ENCODE measurements at places on chromosomes 16 and 17.

DNA sequence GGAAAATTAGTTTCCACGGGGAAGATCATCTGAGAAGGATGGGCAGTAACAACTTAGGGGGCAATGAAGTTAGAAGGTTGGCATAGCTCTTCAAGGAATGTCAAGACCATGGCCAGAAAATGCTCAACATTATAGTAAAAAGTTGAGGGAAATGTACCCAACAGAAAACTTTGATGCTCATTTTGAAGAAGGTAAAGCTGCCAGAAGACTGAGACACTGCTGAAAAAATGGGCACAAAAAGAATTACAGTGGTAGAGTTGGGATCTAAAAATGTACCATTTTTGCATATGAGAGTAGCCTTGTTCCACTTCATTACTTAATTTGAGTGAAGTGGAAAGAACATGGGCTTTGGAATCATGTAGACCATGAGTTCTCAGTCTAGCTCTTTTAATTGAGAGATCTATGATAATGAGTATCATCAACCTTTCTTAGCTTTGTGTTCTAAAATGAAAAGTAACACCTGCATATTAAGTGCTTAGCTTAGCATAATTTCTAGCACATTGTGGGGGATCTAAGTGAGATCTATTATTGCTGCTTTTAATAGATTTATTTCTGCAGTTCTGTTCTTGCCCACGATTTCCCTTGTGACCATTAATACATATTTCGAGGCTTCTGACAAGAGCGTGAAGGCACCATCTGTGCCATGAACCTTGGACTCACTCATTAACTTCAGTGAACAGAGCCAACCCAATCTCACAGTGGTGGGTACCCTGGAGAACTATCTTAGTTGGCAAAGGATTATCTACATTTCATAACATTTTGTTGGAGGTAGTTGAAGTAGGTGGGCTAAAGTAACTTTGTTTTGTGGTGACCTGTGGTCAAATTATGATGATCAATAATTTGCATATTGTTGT is 3.0 kb downstream of the NACA2 start:
- H3K27ac ChIP-seq, result no peak overlapping the region
- H3K36me3 ChIP-seq, result no peaks in the 10 kb centered on the region
- H3K4me1 ChIP-seq, result no peaks in the 10 kb centered on the region
- no peak overlapping the region for H3K4me3 ChIP-seq
- no peak for DNase-seq

GRCh38 chr17:2867441-2868424 is 71.5 kb downstream of the RAP1GAP2 start:
- H3K27ac ChIP-seq, result peak overlapping the region; percentile 41
- H3K4me1 ChIP-seq, result peaks cover 14% of the 10 kb centered on the region
- no peak overlapping the region for H3K4me3 ChIP-seq
- H3K36me3 ChIP-seq, result no peaks in the 10 kb centered on the region
- no peaks in the 10 kb centered on the region for H3K27me3 ChIP-seq

DNA sequence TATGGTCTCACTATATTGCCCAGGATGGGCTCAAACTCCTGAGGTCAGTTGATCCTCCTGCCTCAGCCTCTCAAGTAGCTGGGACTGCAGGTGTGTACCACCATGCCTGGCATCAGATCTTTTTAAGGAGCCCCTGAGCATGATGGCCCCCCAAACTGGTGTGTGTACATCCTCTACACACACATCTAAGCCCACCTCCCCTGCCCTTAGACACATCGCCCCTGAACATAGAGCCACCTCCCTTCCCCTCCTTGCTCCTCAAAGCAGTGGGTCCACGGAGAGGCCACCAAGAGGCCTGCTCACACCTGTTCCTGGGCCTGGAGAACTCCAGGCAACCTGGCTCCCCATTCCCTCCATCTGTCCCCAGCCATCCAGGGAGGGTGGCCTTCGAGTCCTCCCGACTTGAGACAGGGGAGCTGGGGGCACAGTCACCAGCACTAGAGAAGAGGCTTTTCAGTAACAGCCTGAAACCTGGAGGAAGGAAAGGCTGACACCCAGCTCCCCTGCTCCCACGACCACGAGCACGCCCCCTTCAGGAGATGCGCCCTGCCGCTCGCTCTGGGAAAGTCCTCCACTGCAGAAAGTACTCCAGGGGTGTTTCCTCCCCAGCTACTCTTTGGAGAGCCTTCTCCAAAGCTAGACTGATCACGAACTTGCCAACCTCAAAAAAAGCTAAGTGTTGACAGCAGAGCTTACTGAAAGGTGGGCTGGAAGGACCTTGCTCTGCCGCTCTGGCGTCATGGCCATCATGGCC is 12.6 kb upstream of the PRR29 start:
- DNase-seq, result no peak
- no peak overlapping the region for H3K27ac ChIP-seq
- no peak overlapping the region for H3K4me3 ChIP-seq

- H3K4me1 ChIP-seq, result no peaks in the 10 kb centered on the region
- H3K27me3 ChIP-seq, result peaks cover 4% of the 10 kb centered on the region
- H3K36me3 ChIP-seq, result no peaks in the 10 kb centered on the region
- H3K27ac ChIP-seq, result no peak overlapping the region
- DNase-seq, result peak; percentile 87
- no peak overlapping the region for H3K4me3 ChIP-seq
Observed at GRCh38 chr17:7296189-7296861, 1.9 kb upstream of the YBX2 start.

DNA sequence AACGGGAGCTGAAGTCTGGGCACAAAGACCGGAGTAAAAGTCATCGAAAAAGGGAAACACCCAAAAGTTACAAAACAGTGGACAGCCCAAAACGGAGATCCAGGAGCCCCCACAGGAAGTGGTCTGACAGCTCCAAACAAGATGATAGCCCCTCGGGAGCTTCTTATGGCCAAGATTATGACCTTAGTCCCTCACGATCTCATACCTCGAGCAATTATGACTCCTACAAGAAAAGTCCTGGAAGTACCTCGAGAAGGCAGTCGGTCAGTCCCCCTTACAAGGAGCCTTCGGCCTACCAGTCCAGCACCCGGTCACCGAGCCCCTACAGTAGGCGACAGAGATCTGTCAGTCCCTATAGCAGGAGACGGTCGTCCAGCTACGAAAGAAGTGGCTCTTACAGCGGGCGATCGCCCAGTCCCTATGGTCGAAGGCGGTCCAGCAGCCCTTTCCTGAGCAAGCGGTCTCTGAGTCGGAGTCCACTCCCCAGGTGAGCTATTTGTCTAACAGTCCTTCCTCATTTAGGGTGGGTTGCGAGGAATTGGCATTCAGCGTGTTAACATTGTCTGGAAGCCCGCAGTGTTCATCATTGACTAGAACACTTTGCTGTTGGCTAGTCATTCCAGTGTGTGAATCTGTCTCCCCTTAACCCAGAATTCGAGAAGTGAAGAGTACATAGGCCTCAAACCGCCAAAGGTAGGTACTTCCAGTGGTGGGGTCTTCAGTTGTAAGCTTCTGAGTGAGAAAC is 1.5 kb downstream of the CDK12 start:
- peak; percentile 23 for DNase-seq
- H3K4me3 ChIP-seq, result peak overlapping the region; percentile 67
- H3K36me3 ChIP-seq, result no peaks in the 10 kb centered on the region
- H3K27me3 ChIP-seq, result no peaks in the 10 kb centered on the region

- H3K36me3 ChIP-seq, result no peaks in the 10 kb centered on the region
- no peak for DNase-seq
- H3K27ac ChIP-seq, result no peak overlapping the region
- peaks cover 4% of the 10 kb centered on the region for H3K27me3 ChIP-seq
- H3K4me3 ChIP-seq, result no peak overlapping the region
Observed at GRCh38 chr17:7647018-7647417, 3.7 kb upstream of the ATP1B2 start.

GRCh38 chr16:15538507-15538906 is 104.1 kb downstream of the BMERB1 start:
- no peak overlapping the region for H3K27ac ChIP-seq
- H3K4me1 ChIP-seq, result no peaks in the 10 kb centered on the region
- no peaks in the 10 kb centered on the region for H3K36me3 ChIP-seq
- no peak for DNase-seq
- no peaks in the 10 kb centered on the region for H3K27me3 ChIP-seq

DNA sequence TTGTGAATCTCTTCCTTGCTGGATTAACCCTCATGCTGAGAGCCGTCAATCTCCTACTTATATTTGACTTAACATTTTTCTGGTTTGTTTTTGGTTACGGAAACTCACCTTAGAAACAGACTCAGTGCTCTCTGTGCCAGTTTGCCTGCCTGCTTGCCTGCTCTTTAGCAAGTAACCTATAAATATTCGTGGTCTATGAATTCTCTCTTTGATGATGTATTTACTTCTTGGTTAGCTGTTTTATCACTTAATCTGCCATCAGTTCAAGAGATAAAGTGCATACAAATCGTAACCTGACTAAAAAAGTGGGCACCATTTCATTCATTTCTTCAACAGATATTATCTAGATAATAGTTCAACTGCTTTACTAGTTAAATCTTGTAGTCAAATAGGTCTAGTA is 26.7 kb downstream of the CYB5B start:
- no peak overlapping the region for H3K4me3 ChIP-seq
- H3K27ac ChIP-seq, result no peak overlapping the region
- DNase-seq, result no peak
- peaks cover 2% of the 10 kb centered on the region for H3K36me3 ChIP-seq
- H3K27me3 ChIP-seq, result no peaks in the 10 kb centered on the region

DNA sequence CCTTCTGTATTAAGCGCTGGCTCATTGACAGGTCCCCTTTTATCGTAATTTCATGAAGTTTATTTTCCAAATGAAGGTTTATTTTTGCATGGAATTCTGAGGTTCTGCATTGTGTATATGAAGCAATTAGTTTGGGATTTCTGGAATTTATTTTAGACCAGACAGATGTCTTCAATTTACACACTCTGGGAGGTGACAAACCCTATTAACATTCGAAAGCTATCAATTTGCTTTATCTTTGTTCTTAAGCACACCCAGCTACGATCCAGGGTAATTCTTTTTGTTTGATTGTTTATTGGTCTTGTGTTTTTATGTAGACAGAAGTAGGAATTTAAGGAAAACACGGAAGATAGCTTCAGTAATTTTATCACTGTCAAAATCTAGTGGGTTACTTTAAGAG is 264.6 kb downstream of the HS3ST3A1 start:
- H3K4me1 ChIP-seq, result peaks cover 1% of the 10 kb centered on the region
- no peaks in the 10 kb centered on the region for H3K36me3 ChIP-seq
- no peaks in the 10 kb centered on the region for H3K27me3 ChIP-seq
- H3K4me3 ChIP-seq, result no peak overlapping the region
- DNase-seq, result peak; percentile 71

GRCh38 chr17:43085474-43085873 is 39.7 kb downstream of the BRCA1 start:
- H3K4me1 ChIP-seq, result no peaks in the 10 kb centered on the region
- DNase-seq, result peak; percentile 31
- H3K4me3 ChIP-seq, result no peak overlapping the region
- no peak overlapping the region for H3K27ac ChIP-seq

DNA sequence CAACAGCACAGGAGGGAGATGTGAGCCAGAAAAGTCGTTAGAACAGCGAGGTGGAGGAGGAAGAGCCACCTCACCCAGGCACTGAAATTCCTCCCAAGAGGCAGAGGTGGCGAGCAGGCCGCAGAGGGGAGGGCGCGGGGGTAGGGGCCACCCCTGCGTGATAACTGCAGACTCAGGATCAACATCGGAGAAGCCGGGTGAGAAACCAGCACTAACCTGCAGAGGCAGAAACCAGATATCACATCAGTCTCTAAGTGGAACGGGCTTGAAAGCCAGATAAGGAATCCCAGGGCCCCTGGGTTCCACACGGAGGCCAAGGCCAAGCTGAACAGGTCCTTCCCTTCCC is 39.4 kb upstream of the ZC3H18 start:
- H3K4me3 ChIP-seq, result no peak overlapping the region
- peaks cover 2% of the 10 kb centered on the region for H3K4me1 ChIP-seq
- no peaks in the 10 kb centered on the region for H3K27me3 ChIP-seq
- no peaks in the 10 kb centered on the region for H3K36me3 ChIP-seq
- DNase-seq, result peak; percentile 50

DNA sequence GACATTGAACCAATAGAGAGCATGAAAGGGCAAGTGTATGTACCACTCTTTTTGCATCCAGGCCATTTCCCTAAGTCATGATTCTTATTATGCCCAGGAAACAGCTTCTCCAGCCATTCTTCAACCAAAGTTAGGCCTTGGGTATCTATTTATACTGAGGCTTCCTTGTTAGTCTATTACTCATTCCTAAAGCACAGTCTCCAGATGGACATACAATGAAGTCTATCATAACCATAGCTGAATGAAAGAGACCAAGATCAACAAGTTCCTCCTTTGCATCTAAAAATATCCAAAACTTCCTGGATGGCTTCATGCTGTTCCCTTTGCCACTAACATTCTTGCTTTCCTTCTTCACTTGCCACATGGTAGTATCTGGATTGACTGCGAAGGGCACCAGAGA is 265.9 kb downstream of the CDH8 start:
- H3K36me3 ChIP-seq, result no peaks in the 10 kb centered on the region
- H3K4me1 ChIP-seq, result no peaks in the 10 kb centered on the region

- no peak overlapping the region for H3K27ac ChIP-seq
- H3K4me3 ChIP-seq, result peak overlapping the region; percentile 33
- peaks cover 34% of the 10 kb centered on the region for H3K27me3 ChIP-seq
- DNase-seq, result peak; percentile 40
- H3K36me3 ChIP-seq, result no peaks in the 10 kb centered on the region
Observed at GRCh38 chr17:49996495-49997300, 1.7 kb upstream of the DLX3 start.

GRCh38 chr16:10253409-10253808 is 71.2 kb upstream of the GRIN2A start:
- H3K4me3 ChIP-seq, result no peak overlapping the region
- no peaks in the 10 kb centered on the region for H3K4me1 ChIP-seq
- no peaks in the 10 kb centered on the region for H3K36me3 ChIP-seq
- no peaks in the 10 kb centered on the region for H3K27me3 ChIP-seq
- no peak overlapping the region for H3K27ac ChIP-seq

DNA sequence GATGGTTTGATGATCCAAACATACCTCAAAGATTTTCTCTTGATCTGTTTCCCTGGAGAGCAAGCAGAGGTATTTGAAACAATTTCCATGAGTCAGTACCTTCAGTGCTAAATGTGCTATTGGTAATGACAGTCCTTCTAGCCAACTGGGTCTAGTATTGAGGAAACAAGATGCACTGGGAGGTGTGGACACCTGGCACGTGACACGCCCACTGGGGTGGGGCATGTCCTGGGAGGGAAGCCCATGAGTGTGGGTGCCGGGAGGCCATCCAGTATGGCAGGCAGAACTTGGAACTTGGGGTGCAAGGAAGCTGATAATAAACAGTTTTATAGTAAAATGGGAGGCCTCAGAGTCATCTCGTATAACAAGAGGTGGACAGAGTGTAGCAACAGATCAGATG is 17.9 kb upstream of the AKAP1 start:
- no peak overlapping the region for H3K4me3 ChIP-seq
- no peaks in the 10 kb centered on the region for H3K4me1 ChIP-seq
- no peaks in the 10 kb centered on the region for H3K27me3 ChIP-seq
- no peak overlapping the region for H3K27ac ChIP-seq
- DNase-seq, result no peak
- no peaks in the 10 kb centered on the region for H3K36me3 ChIP-seq

DNA sequence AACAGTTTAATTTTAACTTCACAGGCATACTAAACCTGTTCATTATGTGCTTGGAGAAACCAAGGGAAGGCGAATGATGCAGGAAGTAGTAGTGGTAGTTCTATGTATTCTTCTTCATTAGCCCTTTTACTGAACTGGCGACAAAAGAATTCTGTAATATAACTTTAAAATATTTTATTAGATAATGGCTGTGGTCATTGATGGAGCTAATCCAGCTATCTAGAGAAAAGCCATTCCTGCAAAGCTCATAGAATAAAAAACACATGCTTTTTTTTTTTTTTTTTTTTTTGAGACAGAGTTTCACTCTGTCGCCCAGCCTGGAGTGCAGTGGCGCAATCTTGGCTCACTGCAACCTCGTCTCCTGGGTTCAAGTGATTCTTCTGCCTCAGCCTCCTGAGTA is 23.5 kb downstream of the TANC2 start:
- H3K27ac ChIP-seq, result no peak overlapping the region
- H3K27me3 ChIP-seq, result no peaks in the 10 kb centered on the region
- DNase-seq, result no peak
- no peak overlapping the region for H3K4me3 ChIP-seq
- no peaks in the 10 kb centered on the region for H3K4me1 ChIP-seq

Measured in mesendoderm (in vitro differentiated cells).